Activated CD4-positive, alpha-beta T cell treated with anti-CD3 and anti-CD28 coated beads for 24 hours (primary cell): ENCODE measurements at places on chromosomes 5 and 9.

- DNase-seq: no peak
These were observed 184.1 kb downstream of the PDE4D start for GRCh38 chr5:59709346-59709821.

GRCh38 chr5:179572386-179572785, 22.0 kb downstream of the RUFY1 start:
- DNase-seq: no peak

DNA sequence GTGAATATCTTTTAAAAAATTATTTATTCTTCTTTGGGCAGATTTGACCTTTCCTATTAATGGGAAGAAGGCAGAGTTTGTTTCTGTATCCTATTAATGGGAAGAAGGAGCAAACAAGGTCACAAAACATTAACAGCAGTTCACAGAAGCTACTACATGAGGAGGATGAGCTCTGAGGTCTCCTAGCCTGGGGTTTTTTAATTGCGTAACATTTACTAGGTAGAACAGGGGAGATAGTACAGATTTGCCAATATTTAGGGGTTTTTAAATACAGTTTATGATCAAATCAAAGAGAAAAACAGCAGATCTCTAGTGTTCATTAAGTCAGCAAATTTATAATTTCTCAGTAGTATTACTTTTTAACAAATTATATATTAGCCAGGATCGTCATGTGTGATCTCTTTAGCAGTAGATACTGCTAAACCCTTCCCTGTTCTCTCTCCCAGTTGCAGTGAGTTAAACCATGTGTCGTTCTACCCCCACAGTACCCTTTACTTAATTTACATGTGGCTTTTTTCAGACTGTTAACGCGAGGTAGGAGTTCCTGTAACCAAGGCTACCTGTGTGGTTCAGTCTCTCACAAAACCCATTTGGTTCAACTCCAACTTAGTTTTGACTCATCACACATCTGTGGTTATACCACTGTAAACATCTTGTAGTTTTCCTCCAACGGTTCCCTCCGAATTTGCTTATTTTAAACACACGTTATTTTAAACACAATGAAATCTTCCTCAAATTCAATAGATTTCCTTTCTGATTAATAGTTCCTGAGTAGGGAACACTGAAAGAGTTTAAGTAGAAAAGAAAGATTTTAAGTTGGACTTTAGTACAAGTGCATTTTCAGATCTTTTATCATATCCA, 13.3 kb downstream of the SLC25A46 start:
- peak; percentile 15 for DNase-seq

- DNase-seq: no peak
These were observed 11.3 kb downstream of the TLE1 start for GRCh38 chr9:81678088-81678487.

DNA sequence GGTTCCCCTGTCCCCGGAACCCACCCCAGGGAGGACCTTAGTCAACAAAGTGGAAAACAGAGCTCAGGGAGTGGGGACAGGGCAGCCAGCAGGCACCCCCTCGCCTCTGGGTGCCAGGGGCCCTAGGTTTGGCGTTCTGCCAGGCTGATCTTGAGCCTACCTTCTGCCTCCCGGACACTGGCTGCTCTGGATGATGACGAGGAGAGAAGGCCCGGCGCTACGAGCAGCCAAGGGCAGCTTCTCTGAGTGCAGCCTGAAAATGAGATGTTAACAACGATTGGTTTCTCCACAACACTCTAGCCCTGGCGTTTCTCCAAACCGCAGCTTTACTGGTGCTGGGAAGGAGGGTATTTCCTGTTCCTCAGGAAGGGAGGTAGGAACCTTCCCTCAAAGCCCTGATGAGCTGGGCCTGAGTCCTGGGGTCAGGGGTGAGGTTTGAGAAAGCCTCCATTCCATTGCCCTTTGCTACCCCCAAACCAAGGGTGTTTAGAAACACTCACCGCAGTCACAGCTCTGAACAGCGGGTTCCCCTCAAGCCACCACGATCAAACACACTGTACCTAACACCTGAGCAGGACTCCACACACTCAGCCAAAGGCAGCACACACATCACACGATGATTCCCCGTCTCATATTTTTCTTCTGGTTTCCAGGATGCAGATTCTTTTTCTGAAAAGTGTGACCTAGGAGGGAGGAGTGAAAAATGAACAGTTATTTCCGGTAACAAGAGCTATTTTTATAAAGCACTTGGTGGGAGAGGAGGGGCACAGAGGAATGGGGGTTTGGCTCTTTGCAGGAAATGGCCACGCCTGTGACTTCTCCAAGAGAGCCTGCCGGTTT, at the start of gene STING1:
Gene STING1 (minus strand): TSS at position 709 of the 840 bp plus-strand sequence. CDS start 1,054 bp downstream, outside the sequence.
- no peak for DNase-seq

DNA sequence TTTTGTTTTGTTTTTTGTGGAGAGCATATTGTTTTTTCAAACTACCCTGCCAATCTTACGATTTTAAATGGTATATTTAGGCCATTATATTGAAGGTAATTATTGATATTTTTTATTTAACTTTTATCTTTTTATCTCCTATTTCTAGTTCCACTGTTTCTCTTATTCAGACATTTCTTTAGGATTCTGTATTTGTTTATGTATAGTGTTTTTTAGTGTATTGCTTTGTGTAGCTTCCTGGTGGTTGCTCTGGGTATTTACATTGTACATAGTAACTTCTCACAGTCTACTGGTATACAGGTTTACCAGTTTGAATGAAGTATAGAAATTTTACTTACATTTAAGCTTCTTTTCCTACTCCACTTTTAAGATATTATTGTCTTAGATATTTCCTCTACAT, 63.2 kb downstream of the ERCC6L2 start:
- DNase-seq: no peak

DNA sequence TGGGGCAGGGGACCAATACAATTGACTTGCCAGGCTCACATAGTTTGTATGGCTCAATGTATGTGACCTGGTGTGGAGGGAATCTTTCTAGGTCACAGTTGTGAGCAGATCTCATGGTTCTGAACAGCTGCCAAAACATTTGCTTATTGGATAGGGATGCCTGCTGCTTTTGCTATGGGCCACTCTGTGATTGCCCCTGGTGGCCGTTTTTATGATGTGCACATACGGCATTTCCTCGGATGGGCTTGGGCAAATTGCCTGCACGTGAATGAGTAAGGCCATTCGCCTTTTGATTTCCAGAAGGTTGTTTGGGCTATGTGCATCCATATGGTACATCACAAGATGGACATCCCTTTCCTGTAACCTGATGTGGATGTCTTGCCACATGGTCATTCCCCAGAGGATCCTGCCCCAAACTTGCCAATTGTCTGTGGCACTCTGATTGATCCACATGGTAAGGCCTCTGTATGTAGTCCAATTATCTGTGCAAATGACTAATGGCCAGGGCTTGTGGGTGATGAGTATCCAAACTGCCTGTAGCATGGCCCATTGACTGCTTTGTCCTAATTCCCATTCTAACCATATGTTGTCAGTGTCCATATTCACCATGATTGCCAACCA, 10.7 kb upstream of the SLC22A4 start:
- no peak for DNase-seq
